COLO829 (cell line): ENCODE measurements at places on chromosomes 11 and 22.

GRCh38 chr11:30174265-30175020 is 56.4 kb upstream of the FSHB start:
- DNase-seq, result no peak

GRCh38 chr11:32062540-32062939 is 28.3 kb upstream of the RCN1 start:
- DNase-seq, result no peak

- no peak for DNase-seq
These were observed 914 bp upstream of the PRDM11 start for GRCh38 chr11:45145379-45146071.

- no peak for DNase-seq
These were observed 7.5 kb downstream of the BCL9L start for GRCh38 chr11:118918128-118918685.

DNA sequence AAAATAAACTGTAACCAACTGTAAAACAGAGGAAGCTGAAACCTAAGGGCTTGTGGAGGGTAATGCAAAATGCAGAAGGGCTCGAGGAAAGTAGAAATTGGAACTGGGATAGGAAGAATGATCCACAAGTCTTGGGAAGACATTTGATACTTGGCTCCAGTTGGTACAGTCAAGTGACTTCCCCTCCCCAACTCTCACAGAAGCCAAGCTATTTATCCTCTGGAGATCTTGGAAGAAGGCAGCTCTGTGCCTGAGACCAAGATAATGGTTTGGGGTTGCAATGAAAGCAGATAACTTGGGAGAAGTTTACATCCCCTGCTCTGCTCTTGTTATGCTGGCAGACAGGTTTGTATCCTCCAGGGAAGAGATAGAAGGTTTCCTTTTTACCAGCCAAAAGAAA is 198.9 kb upstream of the ZC3H12C start:
- no peak for DNase-seq

- DNase-seq, result no peak
These were observed 625.9 kb upstream of the CADM1 start for GRCh38 chr11:116130122-116130521.

DNA sequence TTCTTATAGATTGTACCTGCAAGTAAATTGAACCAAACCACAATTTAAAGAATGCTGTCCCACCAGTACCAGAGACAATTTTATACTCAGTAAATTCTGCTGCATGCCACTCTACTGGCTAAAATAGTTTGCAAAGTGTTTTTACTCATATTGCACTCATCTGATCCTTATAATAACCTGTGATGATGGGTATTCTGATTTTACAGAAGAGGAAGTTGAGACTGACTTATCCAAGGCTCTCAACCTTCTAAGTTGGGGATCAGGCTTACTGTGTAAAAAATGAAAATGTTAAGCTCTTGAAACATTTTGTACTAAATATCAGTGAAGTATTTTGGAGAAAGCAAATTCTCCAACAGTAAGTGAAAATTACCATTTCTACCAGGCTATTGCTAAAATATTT is 37.9 kb downstream of the RNF169 start:
- no peak for DNase-seq

GRCh38 chr11:102810950-102811660 is 13.1 kb upstream of the MMP1 start:
- DNase-seq, result peak; percentile 39

GRCh38 chr11:39780131-39780530 is 1679.3 kb downstream of the LRRC4C start:
- DNase-seq, result no peak

GRCh38 chr11:107719557-107720302 is 7.9 kb upstream of the SLN start:
- DNase-seq, result no peak

GRCh38 chr11:123581651-123582399 is 72.6 kb downstream of the SCN3B start:
- DNase-seq, result no peak

GRCh38 chr11:77529685-77530084 is 55.8 kb upstream of the PAK1 start:
- no peak for DNase-seq

DNA sequence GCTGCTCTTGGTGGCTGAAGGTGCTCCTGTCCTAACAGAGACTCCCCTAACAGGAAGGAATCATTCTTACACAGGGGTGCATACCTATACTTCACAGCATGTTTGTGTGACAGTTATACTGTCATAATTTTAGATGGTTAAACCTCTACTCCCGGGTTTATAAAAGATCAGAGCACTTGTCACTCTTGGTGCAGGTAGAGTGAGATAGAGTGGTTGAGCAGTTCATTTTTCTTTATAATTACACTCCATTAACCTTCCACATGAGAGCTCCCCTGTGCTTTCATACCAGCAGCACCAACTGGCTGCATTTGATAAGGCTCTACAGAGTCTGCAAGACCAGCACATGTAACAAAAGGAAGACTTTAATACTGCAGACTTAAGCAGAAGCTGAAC is 72.9 kb downstream of the LARGE2 start:
- no peak for DNase-seq

GRCh38 chr11:61769169-61769920 is 16.9 kb downstream of the MYRF start:
- DNase-seq, result no peak

GRCh38 chr22:18056161-18056666 is 21.6 kb upstream of the PEX26 start:
- DNase-seq, result peak; percentile 87

- no peak for DNase-seq
These were observed 20.9 kb downstream of the NCF4 start for GRCh38 chr22:36881504-36882245.

- no peak for DNase-seq
These were observed 28.1 kb downstream of the MTMR2 start for GRCh38 chr11:95895815-95896214.

- no peak for DNase-seq
These were observed 408.2 kb downstream of the MN1 start for GRCh38 chr22:27393371-27393770.

DNA sequence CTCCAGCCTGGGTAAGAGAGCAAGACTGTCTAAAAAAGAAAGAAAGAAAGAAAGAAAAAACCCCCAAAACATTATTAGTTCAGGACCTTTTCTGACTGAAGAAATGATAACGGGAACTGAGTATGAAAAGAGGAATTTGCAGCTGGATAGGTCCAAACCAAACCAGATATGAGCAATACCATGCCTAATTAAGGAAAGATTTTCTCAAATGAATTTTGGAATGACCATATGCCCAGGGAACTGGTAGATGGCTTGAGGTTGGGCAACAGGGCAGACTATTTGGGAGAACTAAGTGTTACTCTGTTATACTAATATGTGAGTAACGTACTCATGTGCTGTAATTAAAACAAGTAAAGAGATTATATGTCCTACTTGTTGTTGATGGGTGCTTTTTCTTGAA is 186.1 kb downstream of the TMEM135 start:
- no peak for DNase-seq

DNA sequence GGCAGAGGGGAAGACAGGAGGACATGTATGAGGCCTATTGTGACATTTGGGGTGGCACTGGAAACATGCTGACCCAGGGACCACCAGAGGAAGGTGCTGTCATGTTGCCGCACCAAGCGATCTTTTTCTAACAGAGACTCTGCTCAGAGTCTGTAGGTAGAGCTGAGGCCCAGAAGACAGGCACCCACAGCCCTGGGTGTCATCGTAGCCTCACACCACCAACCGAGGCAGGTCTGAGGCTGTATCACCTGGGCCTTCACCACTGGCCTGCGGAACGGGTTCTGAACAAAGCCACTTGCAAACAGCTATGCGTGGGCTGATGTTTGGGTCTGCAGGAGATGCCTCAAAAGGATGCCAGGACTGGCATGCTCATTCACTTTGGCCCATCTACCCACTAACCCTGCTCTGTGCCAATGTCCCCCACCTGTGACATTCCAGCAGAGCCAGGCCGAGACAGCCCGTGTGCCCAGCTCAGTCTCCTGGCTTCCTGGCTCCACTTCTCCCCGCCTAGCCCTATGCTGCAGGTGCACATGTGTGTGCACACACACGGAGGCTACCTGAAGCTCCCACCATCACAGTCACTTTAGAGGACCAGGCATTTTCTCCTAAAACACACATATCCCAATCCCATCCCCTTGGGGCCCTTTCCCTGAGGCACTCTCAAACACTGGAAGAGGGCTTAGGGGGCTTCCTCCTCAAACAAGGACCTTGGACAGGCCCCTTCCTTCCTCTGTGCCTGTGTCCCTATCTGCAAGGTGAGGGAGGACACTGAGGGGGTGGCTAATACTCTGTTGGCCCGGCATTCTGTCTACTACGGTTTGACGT is 3.6 kb downstream of the TRIM29 start:
- no peak for DNase-seq

GRCh38 chr11:72850832-72851231 is 36.6 kb downstream of the ATG16L2 start:
- no peak for DNase-seq

DNA sequence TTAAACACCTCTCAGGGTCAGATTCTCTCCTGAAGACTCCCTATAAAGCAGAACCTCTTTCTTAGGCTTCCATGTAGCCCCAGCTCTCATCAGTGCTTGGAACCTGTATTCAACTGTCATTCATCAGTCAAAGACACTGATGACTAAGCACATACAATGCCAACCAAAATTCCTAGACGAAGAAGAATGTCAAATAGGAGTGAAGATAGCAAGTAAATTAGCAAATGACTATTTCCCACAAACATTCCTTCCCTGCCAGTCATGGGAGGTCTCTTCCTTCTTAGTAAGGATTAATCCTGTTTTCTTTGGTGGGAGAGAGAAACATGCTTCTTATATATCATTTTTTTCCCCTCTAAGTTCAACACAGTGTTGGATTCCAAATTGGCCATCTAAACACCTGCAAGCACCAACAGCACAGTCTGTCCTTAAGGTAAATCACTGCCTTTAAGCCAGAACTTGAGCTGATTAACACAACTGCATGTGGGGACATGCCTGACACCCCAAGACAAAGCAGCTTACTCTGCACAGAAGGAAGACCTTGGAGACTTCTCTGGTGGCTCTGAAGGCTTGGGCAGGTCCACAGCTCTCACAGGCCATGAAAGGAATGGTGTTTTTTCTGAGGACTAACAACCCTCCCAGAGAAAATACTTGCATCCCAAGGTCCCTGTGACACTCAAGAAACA is 47.5 kb upstream of the ME3 start:
- DNase-seq, result peak; percentile 81

GRCh38 chr22:39808081-39808480 is 85.5 kb downstream of the ENTHD1 start:
- no peak for DNase-seq

- no peak for DNase-seq
These were observed 80.7 kb upstream of the NCAM1 start for GRCh38 chr11:112880495-112880894.

DNA sequence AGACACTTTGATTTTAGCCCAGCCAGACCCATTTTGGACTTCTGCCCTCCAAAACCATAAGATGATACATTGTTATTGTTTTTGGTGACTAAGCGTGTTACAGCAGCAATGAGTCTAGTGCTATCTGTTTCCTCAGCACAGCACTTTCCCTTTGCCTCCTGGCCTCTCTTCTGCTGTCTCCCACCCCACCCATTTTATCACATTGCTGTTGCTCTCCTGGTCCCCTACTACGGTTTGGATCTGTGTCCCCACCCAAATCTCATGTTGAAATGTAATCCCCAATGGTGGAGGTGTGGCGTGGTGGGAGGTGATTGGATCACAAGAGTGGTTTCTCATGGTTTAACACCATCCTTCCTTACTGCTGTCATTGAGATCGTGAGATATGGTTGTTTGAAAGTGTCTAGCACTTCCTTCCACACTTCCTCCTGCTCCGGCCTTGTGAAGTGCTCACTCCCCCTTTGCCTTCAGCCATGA is 59.8 kb upstream of the CD82 start:
- DNase-seq, result no peak

DNA sequence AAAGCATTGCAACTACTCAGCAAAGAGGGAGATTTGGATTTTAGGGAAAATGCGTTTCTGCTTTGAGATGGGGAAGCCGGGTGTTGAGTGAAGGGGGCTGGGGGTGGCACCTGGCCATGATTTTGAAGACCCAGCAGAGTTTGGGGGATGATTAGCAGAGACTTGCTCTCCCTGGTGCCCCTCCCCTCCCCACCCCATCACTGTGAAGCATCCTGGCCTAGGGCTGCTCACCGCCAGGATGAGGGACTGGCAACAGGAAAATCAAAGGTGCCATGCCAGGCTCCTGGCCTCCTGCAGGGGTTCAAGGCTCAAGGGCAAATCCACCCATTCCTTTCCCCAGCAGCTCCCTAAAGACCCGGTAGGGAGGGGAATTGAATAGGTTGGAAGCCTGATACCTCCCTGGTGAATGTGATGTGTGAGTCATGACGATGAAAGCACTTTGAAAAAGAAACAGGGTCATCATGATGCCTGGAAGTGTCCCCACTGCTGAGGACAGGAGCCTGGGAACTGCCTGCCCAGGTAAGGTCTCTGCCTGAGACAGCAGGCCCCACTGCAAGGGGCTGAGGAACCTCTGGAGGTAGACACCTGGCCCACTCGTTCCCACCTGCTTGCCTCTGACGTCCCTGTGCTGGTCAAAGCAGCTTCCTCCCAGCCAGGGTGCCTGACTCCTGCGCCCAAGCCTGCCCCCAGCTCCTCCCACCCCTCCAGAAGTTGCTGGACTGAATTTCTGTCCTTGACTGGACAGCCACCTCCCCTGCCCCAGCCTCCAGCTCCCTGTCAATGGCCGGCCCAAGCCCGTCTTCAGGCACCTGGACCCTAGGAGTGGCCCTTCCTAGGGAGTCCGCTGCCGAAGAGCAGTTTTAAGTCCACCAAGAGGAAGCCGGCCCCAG is 1.7 kb downstream of the CHST1 start:
- DNase-seq, result no peak

DNA sequence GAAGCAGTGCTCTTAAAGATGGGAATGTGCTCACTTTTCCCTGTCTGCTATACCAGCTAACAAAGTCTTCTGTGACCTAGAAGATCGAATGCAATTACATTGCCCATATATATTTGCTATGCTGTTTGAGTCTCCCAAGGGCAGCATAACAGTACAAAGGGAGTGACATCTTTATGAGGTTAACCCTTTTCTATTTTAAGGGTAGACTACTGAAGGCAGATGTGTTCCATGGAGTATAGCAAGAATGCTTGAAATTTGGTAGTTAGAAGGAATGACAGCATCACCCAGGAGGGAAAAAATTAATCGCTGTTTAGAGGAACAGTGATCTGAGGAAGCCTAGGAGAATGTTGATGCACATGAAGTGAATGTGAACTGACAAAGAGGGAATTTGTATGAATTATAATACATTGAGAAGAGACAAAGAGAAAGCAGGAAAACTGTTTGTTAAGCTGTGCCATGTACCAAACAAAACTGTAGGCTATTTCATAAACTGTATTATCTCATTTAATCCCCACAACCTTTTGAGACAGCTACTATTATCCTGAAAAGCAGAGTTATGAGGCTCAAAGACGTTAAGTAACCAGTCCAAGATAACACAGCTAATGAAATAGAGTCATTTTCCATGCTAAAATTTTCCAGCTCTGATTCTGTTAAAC is 13.0 kb downstream of the MAML2 start:
- no peak for DNase-seq

- no peak for DNase-seq
These were observed 128.3 kb downstream of the OSBP2 start for GRCh38 chr22:30823015-30823370.

DNA sequence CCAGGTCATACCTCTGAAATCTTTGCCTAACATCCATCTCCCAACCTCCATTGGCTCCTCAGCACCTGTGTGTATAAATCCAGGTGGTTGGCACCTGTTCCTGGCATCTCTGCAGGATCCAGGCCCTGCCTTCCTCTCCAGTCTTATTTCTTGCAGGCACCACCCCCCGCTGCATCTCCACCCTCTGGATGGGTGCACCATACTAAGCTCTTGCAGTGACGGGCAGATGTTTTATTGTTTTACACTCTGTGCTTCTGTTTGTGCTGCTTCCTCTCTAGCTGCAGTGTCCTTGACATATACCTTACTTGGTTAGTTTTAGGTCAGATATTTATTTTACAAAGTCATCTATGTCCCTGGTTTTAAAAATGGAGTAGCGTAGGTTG is 102.6 kb downstream of the TBC1D22A start:
- no peak for DNase-seq
